ENCODE measurements at places on chromosomes 7 and 10.

DNA sequence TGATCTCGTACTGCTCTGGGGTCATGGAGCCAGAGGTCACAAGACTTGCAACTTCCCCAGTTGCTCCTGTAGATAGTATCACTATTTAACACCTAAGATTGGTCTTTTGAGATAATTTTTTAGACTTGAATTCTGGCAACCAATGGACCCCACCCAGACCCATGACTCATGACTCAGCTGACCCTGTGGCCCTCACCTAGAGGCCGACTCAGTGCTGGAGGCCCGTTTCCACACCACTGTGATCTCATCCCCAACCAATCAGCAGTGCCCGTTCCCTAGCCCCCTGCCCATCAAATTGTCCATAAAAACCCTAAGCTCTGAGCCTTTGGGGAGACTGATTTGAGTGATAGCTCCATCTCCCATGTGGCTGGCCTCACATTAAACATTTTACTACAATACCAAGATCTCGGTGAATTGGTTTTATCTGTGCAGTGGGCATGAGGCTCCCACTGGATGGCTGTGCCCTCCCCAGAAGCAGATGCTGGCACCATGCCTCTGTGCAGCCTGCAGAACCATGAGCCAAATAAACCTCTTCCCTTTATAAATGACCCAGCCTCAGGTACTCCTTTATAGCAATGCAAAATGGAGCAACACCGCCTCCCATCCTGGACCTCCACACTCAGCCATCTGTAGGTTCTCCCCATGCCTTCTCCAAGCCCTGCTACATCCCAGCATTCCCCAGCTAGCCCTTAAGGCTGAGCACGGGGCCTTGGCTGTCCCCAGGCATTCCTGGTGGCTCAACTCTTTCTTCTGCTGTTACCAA, 98.8 kb downstream of the PRKAG2 start:
- no peak for DNase-seq

- DNase-seq: no peak
Observed at GRCh38 chr7:88095-88926, 104.1 kb upstream of the FAM20C start.

GRCh38 chr10:102309916-102310315, 64.6 kb downstream of the GBF1 start:
- DNase-seq: no peak

- DNase-seq: no peak
Observed at GRCh38 chr7:19920705-19921104, 147.3 kb upstream of the TMEM196 start.

DNA sequence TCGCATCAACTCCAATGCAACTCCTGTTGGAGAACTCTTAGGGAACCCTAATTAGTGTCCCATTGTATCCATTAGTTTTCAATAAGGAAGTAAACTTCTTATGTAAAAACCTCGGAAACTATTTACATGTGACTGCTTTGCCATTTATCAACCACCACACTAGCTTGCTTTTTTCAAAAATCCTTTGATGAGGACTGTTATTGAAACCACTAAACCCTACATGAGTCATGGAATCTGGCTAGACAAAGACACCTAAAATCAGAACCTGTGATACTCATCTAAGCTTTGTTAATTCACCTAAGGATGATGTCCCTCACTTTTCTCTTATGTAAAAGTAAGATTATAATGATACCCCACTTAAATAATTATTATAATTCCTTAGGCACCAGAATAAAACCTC, 414.1 kb upstream of the ETV1 start:
- no peak for DNase-seq

- no peak for DNase-seq
Observed at GRCh38 chr10:33101392-33101787, 143.4 kb upstream of the ITGB1 start.

DNA sequence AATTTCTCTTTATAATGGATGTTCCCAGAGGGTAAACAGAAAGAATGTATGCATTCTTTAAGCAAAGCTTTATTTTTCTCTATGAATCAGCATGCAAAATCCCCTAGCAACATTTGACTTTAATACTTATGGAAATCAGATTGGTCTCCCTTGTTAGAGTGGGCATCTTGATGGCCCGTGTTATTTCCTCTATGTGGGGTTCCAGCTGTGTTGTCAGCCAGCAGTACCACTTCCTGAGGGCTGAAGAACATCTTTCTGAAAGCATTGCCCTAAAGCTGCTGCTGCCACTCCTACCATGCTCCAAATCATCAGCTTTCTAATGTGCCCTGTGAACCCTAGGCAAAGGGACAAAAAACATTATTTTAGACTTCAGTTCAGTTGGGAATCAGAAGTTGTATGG, 70.4 kb upstream of the HECTD2 start:
- no peak for DNase-seq

DNA sequence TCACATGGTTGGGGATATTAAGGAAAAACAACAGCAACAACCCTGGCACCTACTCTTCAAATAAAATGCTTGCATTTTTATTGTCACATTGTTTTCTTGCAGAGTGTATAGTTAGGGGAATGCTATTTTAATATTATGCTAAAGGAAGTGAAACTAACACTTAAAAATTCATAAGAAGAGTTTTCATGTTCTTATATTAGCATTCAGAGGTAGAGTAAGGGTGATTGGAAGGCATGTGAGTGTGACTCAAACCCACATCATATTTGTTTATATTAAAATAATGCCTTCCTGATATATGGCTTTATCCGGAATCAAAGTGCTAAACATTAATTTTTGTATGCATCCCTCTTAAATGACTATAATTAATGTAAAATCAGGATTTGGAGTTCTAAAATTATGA, 59.8 kb upstream of the TES start:
- DNase-seq: no peak

- DNase-seq: no peak
Observed at GRCh38 chr7:522071-522950, 2.7 kb upstream of the PDGFA start.

- no peak for DNase-seq
Observed at GRCh38 chr7:95628831-95629439, 32.6 kb upstream of the PDK4 start.

GRCh38 chr7:47852330-47853245, 95.7 kb downstream of the PKD1L1 start:
- DNase-seq: no peak

- no peak for DNase-seq
Observed at GRCh38 chr10:86591436-86591835, 62.9 kb upstream of the OPN4 start.

DNA sequence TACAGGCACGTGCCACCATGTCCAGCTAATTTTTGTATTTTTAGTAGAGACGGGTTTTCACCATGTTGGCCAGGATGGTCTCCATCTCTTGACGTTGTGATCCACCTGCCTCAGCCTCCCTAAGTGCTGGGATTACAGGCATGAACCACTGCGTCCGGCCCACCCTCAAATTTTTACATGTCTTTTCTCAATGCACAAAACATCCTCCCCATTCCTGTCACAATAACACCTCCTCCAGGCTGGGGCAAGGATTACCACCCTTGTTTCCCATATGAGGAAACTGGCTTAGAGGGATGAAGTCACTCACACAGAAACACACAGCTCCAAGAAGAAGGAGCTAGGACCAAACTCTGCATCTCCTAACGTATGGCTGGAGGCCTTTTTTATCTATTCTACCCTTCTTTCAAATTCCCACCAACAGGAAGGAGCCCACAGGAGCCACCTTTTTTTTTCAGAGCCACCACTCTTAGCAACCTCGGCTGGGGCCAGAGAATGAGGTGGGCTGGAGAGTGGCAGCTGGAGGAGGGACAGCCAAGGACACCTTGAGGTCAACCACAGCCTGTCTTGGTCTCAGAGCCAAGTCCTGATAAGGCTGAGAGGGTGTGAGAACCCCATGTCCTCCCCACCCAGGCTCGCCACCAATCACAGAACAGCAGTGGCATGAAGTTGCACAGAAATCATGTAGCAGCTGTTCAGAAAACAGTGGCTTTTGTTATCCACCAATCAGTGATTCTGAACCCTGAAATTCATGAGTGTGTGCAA, 113.1 kb upstream of the PDLIM1 start:
- no peak for DNase-seq

DNA sequence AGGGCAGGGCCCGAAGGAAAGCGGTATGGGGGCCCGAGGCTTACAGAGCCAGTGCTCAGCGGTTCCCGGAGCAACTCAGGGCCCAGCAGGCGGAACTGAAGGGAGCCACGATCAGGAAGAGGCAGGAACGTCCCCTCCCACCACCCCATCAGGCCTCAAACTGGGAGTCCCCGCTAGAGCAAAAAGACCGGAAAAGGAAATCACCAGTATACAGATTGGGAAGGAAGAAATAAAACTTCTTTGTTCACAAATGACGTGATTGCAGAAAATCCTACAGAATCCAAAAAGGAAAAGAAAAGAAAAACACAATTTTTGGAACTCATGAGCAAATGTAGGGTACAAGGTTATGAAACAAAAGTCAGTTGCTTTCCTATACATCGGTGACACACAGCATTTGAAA, 21.6 kb upstream of the ZFAND2A start:
- DNase-seq: no peak

DNA sequence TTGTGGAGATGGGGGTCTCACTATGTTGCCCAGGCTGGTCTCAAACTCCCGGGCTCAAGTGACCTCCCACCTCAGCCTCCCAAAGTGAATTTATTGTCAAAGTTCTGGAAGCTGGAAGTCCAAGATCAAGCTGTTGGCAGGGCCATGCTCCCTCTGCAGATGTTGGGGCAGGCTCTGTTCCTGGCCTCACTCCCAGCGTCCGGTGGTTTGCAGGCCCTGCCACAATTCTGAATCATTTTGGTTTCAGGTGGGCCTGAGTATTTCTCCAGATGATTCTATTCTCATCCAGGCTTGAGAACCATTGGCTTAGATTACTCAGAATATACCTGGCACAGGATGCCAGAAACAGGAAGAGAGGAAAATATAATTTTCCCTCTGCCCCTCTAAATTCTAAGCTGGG, 737.4 kb downstream of the TNS3 start:
- no peak for DNase-seq

- no peak for DNase-seq
Observed at GRCh38 chr10:129863201-129863663, 100.8 kb downstream of the EBF3 start.

GRCh38 chr7:140686921-140687320, 9.6 kb upstream of the NDUFB2 start:
- no peak for DNase-seq

DNA sequence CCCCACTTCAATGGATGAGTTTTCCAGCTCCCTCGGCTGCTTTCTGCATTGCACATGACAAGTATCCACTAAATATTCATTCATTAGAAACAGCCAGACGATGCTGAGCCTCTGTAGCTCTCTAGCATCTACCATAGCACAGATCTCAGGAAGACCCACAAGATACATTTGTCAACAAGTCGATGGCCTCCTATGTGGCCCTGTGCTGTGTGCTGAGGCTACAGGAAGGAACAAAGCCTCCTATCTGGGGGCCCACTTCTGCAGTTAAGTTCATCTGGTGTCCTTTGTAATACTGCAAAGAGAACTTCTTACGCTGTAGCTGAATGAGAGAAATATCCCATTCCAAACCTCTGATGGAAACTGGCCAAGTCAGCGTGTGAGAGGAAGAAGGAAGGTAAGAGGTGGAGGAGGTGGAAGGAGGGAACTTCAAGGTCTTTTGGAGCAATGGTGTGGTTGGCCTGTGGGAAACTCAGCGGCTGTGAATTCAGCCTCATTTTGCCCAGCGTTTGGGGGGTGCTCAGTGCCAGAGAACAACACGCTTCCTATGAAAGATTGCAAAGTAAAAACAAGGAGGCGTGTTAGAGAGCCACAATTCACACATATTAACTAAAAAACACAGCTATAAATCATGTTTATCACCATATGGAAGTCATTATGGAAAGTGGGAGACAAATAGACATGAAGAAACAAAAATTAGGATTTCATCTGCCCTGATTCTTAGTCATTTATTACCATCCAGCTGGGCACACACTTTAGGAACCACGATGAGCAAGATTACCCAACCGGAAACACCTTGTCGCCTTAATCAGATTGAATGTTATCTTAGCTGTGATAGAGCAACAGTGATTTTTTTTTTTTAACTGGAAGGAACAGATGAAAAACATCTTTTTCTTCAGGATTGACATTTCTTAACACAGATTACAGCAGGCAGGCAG, 62.2 kb upstream of the USP6NL start:
- DNase-seq: no peak

DNA sequence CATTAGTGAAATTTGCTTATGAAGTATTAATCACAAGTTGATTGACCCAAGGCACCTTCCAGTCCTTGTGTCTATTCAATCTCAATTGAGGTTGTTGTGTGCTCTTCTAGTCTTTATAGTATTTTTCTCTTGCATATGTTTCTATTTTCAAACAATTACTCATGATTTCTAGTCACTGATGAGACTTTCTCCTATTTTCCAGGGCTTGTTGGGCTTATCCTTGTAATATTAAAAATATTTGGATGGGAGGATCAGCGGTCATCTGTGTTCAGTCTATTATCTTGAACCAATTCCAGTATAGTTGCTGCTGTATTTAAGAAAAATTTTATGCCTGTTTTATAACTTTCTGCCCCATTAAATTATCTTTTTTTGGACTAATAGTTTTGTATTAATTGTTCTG, 154.4 kb downstream of the PTEN start:
- no peak for DNase-seq

DNA sequence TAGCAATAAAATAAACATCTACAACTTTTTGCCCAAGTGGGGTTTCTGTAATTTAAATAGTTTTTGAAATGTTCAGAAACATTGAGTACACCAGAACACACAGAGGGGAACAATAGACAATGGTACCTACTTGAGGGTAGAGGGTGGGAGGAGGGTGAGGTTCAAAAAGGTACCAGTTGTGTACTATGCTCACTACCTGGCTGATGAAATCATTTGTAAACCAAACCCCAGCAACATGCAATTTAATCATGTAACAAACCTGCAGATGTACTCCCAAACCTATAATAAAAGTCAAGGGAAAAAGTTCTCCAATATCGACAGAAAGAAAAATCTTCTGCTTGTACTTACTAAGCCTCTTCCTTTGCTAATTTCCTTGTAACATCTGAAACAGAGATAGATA, 4.2 kb upstream of the TES start:
- DNase-seq: no peak

GRCh38 chr10:689121-689451, 382 bp downstream of the DIP2C start:
- no peak for DNase-seq

DNA sequence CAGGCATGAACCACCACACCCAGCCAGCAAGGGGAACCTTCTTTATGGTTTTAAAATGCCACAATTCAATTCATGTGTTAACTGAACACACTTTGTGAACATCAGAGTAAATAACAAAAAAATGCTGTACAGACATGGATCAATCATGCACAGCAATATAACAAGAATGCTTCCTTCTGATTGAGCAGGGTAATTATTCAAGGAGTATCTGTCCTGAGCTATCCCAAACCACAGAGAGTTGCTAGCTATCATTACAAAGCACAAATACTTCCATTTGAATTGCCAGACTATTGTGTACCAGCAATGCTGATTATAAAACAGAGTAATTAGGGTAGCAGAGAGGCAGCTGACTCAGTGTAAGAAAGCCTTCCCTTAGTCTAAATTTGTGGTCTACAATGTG, 11.3 kb upstream of the RHOBTB1 start:
- no peak for DNase-seq

- DNase-seq: no peak
Observed at GRCh38 chr7:149468208-149468607, 7.3 kb upstream of the ZNF777 start.

- DNase-seq: no peak
Observed at GRCh38 chr10:4918236-4918635, 45.0 kb upstream of the AKR1C1 start.

- DNase-seq: peak; percentile 33
Observed at GRCh38 chr7:1939434-1940401, 269.6 kb downstream of the ELFN1 start.
